ENCODE measurements at places on chromosomes 13 and 19.

DNA sequence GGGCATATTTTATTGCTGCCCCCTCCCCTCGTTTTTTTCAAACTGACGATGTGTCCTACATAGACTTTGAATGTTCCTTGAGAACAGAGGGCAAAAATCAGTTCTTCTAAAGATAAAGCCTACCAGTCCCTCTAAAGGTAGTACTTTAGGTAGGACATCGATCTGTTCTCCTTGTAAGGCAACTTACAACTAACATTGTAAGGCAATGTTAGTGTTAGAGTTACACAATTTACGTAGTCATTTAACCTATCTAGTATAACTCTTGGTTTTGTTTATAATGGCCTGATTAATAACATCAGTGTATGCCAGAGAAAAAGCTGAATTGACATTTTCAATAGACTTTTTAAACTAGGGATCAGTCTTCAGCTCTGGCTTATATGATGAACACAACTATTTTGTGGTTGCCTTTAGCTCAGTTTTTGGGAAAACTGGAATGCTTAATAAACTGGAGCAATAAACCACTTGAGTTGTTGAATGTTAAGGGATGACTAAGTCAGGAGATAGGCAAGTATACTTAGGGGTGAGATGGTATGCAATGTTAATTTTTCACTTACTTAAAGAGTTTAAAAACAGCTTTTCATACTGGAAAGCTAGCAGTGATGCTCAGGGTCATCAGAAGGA is 2.2 kb downstream of the NDFIP2 start:
- no peak for DNase-seq

DNA sequence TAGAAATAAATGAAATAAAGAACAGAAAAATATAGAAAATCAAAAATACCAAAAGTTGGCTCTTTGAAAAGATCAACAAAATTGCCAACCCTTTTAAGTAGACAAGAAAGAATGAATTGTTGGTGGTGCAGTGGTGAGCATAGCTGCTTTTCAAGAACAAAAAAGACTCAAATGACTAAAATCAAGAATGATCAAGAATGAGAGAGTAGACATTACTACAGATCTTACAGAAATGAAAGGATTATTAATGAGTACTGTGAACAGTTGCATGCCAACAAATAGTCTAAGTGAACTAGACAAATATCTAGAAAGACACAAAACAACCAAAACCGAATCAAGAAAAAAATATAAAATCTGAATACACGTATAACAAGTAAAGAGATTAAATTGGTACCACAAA is 53.9 kb downstream of the FNDC3A start:
- no peak for DNase-seq

DNA sequence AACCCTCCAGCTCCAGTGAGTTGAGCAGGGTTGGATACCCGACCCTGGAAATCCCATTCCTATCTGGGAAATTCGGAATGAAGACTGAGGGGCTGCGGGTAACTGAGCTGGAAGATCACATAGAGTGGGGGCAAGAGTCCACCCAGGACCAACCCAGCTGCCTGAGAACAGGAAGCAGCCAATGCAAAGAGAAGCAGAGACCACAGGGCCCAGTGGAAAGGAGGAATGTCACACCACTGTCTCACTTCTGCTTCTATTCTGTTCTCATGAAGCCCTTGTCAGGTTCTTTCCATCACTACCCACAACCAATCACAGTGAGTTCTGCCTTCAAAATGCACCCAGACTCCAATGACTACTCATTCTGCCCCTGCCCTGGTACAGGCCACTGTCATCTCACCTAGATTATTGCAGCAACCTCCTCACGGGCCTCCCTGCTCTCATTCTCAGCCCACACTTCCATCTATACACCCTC is 15.3 kb downstream of the DYRK1B start:
- DNase-seq = no peak

- DNase-seq = no peak
Observed at GRCh38 chr13:34959489-34959888, 17.4 kb downstream of the NBEA start.

- no peak for DNase-seq
Observed at GRCh38 chr13:112837371-112838037, 131.5 kb upstream of the MCF2L start.

DNA sequence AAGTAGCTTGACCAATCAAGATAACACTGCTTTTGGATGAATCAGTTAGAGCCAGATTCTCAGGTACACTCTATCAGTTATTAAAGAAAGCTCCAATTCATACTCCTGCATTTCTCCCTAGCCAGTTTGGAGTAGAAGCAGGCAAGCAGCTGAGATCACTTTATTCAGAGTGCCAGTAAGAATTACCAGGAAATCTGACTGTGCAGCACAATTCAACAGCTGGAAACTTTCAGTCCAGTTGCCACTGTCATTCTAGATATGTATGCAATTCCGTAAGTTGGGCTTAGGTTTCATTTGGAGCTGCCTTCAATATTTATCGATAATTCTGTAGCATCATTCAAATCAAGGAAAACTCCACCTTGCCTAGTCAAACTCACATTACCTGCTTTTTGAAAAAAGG is 2625.6 kb upstream of the PCDH20 start:
- DNase-seq = no peak

DNA sequence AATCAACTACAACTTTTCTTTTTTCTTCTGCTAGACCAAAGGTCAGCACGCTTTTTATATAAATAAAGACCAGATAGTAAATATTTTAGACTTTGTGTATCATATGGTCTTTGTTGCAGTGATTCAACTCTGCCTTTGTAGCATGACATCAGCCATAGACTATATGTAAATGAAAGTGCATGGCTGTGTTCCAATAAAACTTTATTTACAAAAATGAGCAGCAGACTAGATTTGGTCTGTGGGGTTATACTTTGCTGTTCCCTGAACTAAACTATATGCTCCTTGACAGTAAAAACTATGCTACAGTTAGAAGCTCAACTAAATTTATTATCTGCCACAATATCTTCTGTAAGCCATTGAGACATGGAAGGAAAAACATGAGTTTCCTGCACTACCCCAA is 100.0 kb downstream of the RNASEH2B start:
- no peak for DNase-seq

- no peak for DNase-seq
Observed at GRCh38 chr13:21020581-21020980, 40.8 kb downstream of the LATS2 start.

- peak; percentile 90 for DNase-seq
Observed at GRCh38 chr13:99606324-99607066, 105.2 kb downstream of the TM9SF2 start.

DNA sequence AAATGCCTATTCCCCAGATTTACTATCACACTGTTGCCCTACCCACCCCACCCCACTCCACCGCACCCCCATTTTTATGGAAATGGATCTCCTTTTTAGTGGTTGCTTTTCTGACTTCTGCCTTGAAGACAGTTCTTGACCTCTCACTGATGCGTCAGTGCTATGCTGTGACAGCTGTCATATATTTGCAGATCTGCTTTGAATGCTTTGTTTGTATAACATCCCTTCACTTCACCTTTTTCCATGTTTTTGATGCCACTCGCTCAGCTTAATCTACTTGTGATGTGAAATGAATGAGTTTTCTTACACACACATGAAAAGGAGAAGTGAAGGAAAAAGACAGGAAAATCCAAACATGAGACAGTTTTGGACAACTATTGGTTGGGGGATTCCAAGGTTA is 731.0 kb downstream of the SLITRK6 start:
- no peak for DNase-seq

- DNase-seq = no peak
Observed at GRCh38 chr13:112055036-112055914, 11.7 kb upstream of the SOX1 start.

GRCh38 chr13:52374873-52375411 is 31.0 kb downstream of the THSD1 start:
- DNase-seq = no peak

DNA sequence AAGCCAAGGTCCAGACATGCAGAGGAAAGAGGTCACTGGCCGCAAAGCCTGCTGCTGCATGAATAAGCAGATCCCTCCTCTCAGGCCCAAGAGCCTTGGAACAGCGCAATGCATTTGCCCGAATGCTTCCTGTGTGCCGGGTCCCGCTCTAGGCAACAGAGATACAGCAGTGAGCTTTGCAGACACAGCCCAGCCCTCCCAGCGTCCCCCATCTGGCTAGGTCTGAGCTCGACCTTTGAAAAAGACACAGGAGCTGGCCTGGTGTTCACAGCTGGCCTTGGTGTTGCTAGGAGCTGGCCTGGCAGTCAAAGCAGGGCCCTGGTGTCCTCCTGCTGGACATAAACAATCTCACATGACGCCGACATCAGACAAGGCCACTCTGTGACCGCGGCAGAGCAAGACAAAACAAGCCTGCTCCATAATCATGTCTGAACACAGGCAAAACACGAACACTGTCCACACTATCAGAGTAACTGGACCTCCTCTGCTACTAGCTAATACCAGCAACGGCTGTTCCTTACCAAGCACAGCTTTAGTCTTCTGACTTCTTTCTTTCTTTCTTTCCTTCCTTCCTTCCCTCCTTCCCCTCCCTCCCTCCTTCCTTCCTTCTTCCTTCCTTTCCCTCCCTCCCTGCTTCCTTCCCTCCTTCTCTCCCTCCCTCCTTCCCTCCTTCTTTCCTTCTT is 5.7 kb upstream of the PEX11G start:
- DNase-seq = no peak

DNA sequence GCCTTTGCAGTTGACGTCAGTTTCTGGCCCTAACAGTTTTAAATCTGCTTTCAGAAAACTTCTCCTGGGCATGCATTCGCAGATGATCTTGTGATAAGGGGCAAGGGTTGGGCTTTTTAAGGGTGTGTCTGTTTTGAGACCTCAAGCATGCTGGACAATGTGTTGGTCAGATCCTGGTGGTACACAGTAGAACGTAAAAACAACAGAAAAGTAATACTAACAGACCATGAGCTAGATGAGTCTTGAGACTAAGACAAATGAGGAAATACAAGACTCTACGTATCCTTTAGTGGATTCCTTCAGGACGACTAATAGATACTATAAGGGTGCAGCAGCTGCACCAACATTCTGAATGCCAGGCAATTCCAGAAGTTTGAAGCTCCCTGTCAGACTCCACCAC is 237.6 kb downstream of the DNAJC15 start:
- DNase-seq = no peak

DNA sequence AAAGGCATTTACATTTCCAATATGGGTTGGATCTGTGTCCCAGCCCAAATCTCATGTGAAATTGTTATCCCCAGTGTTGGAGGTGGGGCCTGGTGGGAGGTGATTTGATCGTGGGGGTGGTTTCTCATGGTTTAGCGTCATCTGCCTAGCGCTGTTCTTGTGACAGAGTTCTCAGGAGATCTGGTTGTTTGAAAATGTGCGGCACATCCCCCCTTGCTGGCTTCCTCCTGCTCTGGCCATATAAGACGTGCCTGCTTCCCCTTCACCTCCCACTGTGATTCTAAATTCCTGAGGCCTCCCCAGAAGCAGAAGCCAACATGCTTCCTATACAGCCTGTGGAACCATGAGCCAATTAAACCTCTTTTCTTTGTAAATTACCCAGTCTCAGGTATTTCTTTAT is 126.2 kb upstream of the FNDC3A start:
- DNase-seq = no peak

DNA sequence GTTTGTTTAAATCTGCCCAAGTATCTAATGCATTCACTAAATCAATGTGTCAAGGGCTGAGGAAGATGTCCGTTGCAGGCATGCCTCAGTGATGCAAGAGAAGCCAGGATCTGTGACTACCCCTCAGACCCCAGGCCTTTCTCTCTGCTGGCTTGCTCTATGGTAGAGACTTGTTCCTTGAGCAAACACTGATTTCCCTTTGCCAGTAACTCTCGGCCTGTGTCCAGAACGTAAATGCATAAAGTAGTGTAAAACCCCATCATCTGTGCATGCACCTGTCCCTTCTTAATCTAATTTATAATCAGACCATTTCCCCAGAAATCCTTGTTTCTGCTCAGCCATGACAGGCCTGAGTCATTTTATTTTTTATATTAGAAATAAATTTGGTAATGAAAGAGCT is 28.7 kb upstream of the FRY start:
- no peak for DNase-seq

GRCh38 chr13:31790992-31791391 is 51.7 kb downstream of the RXFP2 start:
- no peak for DNase-seq

DNA sequence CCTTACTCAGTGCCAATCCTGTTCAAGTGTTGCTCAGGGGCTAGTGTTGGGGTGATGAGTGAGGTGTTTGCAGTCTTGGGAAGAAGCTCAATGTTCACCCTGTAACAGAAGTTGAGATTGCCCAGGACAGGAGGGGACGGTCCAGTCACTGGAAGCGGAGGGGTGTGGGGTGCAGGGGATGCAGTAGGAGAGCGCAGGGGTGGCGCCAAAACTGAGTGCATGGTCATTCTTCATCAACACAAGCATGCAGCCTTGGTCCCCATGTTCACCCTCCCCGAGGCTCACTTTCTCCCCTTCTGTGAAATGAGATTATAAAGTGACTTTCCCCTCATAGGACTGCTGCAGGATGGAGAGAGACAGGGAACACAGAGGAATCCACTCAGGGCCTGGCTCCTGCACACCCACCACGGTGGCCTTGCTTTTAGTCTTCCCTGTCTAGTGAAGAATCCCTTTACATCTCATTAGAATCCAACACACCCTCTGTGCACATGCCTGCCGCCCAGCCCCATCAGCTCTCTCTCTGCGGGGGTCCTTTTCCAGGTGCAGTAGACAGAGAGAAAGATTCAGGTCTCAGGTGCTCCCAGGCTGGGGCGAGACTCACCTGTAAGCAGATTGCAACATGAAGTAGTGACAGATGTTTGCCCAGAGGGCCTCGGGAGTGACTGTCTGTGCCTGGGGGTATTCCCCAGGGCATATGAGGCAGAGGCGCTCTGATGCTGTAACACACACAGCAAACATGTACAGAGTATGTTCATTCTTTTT is 93.2 kb downstream of the TSHZ3 start:
- DNase-seq = no peak

DNA sequence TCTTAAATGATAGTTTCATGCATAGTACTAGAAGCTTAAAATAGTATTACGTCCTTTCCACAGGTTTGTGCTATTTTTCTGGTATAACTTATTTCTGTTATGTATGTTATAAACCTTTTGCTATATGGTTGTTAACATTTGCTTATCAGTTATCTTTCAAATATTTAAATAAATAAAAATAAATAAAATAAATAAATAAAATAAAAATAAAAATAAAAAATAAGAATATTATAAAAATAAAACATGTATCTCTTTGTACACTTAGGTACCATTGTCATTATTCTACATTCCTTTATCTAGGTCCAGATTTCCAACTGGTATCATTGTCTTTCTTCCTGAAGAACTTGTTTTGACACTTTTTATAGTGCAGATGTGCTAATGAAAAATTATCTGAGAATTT is 1310.4 kb upstream of the SLC10A2 start:
- DNase-seq = no peak

- DNase-seq = peak; percentile 99
Observed at GRCh38 chr19:48624067-48624594, 4.8 kb downstream of the SPHK2 start.

Measured in hematopoietic multipotent progenitor cell treated with erythropoietin and hydrocortisone succinate and interleukin-3 and kit ligand, for 4 days (in vitro differentiated cells).